Activated B cell treated with CpG ODN at 0.5 μM for 24 hours (primary cell): ENCODE measurements at places on chromosomes 7 and 10. TPM values are rescaled to one million over a fixed set of nuclear protein-coding genes. Genes with fewer than 3 reads are reported as not detected.
A peak's percentile ranks its signal among the peaks of the same experiment; 100 is the strongest.

- DNase-seq: no peak
Observed at GRCh38 chr7:106480616-106481031, 180.3 kb downstream of the CCDC71L start.

DNA sequence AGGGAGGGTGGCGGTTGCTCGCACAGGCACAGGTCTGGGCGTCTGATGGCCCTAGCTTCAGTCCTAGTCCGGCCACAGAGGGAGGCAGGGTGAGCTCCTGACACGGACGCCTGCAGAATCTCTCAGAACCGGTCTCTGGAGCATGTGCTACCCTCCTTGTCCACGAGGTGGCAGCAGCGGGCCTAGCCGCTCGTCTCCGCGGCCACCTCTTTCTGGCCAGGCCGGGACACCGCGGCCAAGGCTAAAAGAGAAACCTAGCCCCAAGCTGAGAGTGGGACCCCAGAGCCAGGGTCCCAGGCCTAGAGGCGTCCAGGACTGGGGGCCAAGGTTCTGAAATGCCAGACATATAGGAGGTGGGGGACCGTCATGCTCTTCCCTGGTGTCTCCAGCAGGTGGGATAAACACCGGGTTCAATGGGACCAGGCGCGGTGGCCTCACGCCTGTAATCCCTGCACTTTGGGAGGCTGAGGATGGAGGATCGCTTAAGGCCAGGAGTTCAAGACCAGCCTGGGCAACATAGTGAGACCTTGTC, 3.2 kb upstream of the LAT2 start:
- peak; percentile 88 for DNase-seq

GRCh38 chr7:32941681-32942414, 15.4 kb upstream of the FKBP9 start:
- DNase-seq: no peak

DNA sequence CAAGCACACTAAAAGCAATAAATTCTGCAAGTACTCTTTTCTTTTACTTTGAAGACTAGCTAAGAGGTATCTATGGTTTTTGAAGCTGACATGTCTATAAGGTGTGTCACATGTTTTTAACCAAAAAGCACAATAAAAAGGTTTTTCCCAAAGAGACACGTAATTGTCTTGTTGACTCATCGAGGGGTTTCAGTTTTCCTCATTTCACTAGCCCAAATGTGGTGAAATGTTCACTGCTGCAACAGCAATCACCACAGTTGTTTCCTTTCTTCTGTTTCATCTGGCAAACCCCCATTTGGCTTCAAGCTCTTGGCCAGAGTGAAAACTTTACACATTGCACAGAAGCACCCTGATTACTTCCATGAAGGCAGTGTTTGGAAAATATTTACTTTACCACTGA, 3.8 kb upstream of the HOXA4 start:
- no peak for DNase-seq

- DNase-seq: no peak
Observed at GRCh38 chr10:27569946-27570345, 65.8 kb downstream of the RAB18 start.

GRCh38 chr10:107418085-107418806, 253.7 kb upstream of the SORCS1 start:
- DNase-seq: no peak

The TMEM139 gene
- 0.34 and 0.47 TPM in 2 replicates for total RNA-seq
